NCI-H1436 treated with DMSO at 0.1 percent for 48 hours (cell line): ENCODE measurements at places on chromosomes 5 and 9.

GRCh38 chr9:421896-422295 is 207.2 kb downstream of the DOCK8 start:
- no peak for DNase-seq

- DNase-seq = no peak
Measured at GRCh38 chr5:145056800-145057199, 778.3 kb downstream of the PRELID2 start.

GRCh38 chr9:115395511-115396021 is 277.6 kb upstream of the TNC start:
- DNase-seq = no peak

DNA sequence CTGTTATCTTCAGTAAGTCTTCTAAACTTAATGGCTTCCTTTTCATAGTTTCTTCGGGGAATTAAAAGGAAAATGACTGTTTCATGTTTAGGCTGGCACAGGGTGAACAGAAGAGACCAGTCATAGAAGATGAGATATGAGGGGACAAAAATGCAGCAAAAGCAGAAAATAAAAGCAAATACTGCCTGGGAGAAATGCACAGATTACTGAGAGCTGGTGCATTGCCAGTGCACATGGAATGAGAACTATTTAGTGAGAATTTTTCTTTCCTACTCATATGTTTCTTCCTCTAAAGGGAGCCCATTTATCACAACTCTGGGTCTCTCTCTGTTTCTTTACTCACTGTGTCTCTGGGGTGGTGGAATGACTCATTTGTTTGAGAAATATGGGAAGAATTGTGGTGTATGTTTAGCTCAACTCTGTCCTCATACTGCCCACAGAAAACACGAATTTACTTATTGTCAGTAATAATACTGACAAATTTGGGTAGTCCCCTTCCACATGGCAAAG is 25.9 kb upstream of the ANKRD55 start:
- DNase-seq = no peak

GRCh38 chr5:172498431-172499129 is 44.3 kb upstream of the SH3PXD2B start:
- DNase-seq = no peak

- no peak for DNase-seq
Measured at GRCh38 chr9:90100014-90100413, 495.2 kb downstream of the GADD45G start.

GRCh38 chr5:135072387-135073281 is 38.6 kb upstream of the PITX1 start:
- DNase-seq = no peak

DNA sequence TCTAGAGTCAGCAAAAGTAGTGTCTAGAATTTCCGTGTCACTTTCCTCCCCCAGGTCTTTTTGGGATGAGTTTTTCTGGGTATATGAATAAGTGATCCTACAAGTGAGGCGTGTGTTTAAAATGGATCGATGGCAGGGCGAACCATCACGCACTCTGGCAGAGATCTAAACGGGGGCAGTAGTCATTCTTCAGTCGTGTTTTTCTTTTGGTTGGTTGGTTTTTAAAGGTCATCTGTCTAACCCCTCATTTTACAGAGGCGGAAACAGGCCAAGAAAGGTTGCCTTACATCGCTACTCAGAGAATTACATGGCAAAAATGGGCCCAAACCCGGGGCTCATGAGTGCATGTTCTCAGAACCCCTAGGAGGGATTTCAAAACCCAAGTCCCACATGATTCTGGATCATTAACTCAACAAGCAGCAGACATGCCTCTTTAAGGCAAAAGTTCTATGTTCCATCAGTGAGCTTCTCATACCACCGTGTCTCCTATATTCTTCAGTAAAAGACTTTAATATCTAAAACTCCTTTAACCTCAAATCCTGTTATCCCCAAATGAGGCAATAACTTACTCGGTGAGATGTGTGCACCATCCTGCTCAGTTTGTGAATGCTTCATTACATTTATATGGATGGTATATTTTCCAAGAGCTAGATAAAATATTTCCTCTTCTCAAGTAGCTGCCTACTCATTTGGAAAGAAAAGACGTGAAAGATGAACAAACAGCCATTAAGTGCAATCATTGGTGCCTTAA is 145.8 kb downstream of the AOPEP start:
- DNase-seq = no peak

GRCh38 chr9:82939451-82939850 is 123.5 kb downstream of the RASEF start:
- DNase-seq = no peak

DNA sequence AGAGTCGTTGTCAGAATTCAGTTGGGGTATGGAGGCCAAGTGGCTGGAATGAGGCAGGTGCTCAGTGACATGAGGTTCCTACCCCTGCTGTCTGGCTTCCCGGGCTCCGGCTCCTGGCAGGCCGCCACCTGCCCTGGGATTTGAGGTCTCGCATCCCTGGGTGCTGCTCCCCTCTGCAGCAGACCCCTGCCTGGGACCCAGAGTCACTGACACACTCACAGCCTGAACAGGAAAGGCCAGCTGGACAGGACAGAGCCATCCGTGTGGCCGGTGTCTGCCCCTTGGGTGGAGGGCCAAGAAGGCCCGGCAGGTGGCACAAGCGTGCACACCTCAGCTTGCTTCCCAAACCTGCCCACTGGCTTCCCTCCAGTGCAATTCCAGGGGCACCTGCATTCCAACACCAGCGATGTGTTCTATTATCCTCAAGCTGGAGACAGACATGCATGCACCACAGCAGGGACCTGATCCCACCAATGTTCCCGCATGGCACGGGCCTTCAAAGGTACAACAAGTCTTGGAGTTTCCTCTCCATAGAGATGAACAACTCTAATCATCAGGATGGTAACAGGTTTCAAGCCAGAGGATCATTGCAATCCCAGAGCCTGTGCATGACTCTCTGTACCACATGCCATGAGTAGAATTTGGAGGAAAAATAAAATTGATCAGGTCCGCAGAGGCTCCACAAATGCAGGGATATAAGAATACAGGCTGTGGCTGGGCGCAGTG is 45.6 kb upstream of the RNF130 start:
- no peak for DNase-seq

- no peak for DNase-seq
Measured at GRCh38 chr9:123959787-123960186, 29.9 kb upstream of the DENND1A start.

GRCh38 chr5:10576121-10576789 is 12.4 kb downstream of the ANKRD33B start:
- DNase-seq = no peak

DNA sequence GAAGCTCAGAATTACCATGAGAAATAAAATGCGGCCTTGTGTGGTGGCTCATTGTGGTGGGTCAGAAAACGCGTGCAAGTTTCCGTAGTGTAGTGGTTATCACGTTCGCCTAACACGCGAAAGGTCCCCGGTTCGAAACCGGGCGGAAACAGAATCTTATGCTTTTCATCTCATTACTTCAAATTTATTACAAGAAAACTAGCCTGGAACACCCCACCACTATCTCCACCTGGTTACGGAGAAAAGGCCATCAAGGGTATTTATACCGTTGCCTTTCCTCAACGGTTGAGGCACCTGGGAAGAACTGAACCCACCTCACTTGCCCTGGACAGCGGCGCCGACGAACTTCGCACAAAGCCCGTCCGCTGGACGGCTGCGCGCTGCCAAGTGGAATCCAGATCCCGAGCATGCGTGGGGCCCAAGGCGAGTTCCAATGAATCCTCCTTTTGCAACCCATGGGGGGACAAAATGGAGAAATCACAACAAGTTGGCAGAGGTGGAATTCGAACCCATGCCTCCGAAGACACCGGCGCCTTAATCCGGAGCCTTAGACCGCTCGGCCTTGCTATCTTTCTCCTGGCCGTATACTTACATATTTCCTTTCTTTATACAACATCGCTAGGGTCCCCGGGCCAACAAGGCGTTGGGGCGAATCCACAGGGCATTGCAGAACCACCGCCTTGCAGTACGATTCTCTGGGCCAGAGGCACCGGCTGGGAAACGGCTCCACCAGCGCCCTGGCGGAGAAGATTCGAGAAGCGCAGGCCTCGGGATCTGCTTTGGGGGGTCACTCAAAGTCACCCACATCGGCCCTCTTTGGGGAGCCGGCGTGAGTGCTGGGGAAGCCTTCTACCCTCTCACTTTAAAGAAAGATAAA is 16.9 kb downstream of the OR2V2 start:
- no peak for DNase-seq

- no peak for DNase-seq
Measured at GRCh38 chr5:119315516-119315949, 40.3 kb upstream of the TNFAIP8 start.

DNA sequence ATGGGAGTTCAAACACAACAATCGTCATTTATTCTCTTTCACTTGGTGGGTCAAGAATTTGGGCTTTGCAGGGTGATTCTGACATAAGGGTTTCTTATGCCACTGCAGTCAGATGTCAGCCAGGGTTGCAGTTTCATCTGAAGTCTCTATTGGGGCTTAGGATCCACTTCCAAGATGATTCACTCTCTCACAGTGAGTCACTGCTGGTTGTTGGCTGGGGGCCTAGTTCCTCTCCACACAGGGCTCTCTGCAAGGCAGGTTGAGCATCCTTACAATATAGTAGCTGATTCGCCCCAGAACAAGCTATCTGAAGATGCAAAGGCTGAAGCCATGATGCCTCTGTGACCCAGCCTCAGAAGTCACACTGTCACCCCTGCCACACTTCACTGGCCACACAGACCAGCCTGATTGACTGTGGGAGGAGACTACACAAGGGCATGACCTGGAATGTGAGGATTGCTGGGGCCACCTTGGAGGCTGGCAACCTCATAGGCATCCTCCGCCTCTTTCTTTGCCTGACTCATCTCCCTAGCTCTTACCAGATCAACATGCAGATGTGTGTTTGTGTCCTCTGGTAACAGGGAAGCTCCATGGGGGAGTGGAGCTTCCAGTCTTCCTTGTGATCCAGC is 4.5 kb upstream of the CARD19 start:
- no peak for DNase-seq

- no peak for DNase-seq
Measured at GRCh38 chr9:107246259-107247254, 36.5 kb upstream of the RAD23B start.

- DNase-seq = no peak
Measured at GRCh38 chr5:14183187-14183939, 40.2 kb downstream of the TRIO start.

DNA sequence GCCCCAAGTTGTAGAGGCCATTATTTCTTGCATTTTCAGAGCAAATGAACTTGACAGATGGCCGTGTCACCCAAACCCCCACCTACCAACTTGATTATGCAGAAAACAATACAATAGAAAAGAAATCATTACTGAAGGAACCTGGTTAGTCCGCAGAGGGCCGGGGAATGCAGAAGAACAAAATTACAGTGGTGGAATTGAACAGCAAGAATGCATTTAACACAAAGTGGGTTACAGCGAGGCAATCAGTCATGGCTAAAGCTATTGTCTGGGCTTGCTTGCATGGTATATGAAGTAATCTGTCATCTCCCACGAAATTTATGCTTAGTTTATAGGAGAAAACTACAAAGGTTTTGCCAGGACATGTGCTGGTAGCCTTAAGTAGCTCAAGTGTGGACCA is 238.3 kb upstream of the IRX1 start:
- no peak for DNase-seq

- no peak for DNase-seq
Measured at GRCh38 chr9:118331622-118332045, 627.4 kb downstream of the TLR4 start.

GRCh38 chr5:18281947-18282581 is 647.8 kb downstream of the TAF11L14 start:
- DNase-seq = no peak

- no peak for DNase-seq
Measured at GRCh38 chr5:35442885-35443639, 174.6 kb upstream of the SPEF2 start.

GRCh38 chr5:109855056-109855455 is 165.3 kb downstream of the MAN2A1 start:
- DNase-seq = no peak

- DNase-seq = no peak
Measured at GRCh38 chr5:88695232-88695631, 187.8 kb downstream of the MEF2C start.

GRCh38 chr9:84811072-84811750 is 141.7 kb downstream of the NTRK2 start:
- no peak for DNase-seq

DNA sequence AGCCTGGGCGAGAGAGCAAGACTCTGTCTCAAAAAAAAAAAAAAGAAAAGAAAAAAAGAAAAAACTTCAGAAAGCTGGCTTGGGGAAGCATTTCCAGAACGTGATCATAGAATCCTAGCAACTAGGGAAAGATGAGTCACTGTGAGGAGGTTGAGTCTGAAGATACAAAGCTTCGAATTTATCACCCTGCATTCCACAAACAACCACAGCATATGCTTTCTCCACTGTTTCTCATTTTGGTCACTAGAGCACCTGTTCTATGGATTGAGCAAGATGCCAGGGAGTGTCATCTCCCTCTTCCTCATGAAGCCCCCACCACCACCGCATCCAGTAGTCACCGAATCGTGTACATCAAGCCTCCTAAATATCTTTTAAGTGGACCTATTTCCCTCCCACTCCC is 37.9 kb downstream of the SEMA5A start:
- no peak for DNase-seq

GRCh38 chr9:71627537-71627936 is 140.8 kb downstream of the CEMIP2 start:
- no peak for DNase-seq

DNA sequence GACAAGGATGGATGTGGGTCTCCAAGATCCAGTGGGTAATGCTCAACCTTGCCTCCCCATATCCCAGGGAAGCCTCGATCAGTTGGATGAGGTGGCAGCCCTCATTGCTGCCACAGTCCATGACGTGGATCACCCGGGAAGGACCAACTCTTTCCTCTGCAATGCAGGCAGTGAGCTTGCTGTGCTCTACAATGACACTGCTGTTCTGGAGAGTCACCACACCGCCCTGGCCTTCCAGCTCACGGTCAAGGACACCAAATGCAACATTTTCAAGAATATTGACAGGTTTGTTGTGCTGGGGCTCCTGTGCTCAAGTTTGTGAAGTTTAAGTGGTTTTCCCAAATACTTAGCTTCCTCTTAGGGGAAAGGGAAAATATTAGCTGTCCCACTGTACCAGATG is 74.0 kb downstream of the WDR41 start:
- no peak for DNase-seq

- DNase-seq = no peak
Measured at GRCh38 chr5:172943283-172943841, 15.9 kb upstream of the RPL26L1 start.

- peak; percentile 74 for DNase-seq
Measured at GRCh38 chr9:104091708-104092107, 2.4 kb upstream of the SMC2 start.

DNA sequence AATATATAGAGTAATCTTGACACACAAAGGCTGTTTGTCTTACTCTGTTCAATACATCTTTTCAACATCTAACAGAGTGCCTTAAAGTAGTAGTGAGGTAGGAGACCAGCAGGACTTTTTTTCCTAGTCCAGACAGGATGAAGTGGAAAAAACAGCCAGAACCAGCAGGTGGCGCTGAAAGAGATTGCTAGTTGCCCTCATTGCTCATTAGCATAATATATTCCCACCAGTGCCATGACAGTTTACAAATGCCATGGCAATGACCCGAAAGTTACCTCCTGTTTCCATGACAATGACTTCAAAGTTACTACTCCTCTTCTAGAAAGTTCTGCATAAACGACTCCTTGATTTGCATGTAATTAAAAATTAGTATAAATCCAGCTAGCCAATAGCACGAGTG is 387.4 kb downstream of the ACTL7B start:
- no peak for DNase-seq
